ENCODE measurements at places on chromosomes 4 and X.
A peak's percentile ranks its signal among the peaks of the same experiment; 100 is the strongest.

GRCh38 chr4:107248571-107248970 is 212.5 kb upstream of the DKK2 start:
- DNase-seq = no peak

GRCh38 chr4:145829629-145830395 is 108.8 kb downstream of the ZNF827 start:
- no peak for DNase-seq

GRCh38 chr4:11720292-11720691 is 291.6 kb upstream of the HS3ST1 start:
- DNase-seq = no peak

- DNase-seq = no peak
Measured at GRCh38 chr4:143241892-143242291, 57.2 kb downstream of the USP38 start.

- DNase-seq = no peak
Measured at GRCh38 chr4:182648766-182649165, 268.4 kb downstream of the DCTD start.

DNA sequence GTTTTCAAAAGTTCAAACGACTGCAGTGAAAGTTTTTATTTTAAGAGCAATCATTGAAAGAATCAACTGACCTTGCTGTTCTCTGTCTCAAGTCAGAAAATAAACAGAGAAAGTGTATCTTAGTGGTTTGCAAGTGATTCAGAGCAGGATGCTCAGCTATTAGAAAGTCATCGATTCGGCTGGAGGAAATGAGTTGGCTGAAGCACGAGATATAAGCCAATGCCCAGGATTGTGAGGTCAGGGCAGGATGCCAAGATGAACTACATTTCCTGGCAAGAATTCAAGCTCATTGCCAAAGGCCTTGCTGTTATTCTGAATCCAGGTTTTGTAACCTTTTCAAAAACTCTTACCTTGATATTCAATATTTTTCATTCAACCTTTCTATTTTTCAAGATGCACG is 541.4 kb upstream of the BOD1L1 start:
- DNase-seq = no peak

DNA sequence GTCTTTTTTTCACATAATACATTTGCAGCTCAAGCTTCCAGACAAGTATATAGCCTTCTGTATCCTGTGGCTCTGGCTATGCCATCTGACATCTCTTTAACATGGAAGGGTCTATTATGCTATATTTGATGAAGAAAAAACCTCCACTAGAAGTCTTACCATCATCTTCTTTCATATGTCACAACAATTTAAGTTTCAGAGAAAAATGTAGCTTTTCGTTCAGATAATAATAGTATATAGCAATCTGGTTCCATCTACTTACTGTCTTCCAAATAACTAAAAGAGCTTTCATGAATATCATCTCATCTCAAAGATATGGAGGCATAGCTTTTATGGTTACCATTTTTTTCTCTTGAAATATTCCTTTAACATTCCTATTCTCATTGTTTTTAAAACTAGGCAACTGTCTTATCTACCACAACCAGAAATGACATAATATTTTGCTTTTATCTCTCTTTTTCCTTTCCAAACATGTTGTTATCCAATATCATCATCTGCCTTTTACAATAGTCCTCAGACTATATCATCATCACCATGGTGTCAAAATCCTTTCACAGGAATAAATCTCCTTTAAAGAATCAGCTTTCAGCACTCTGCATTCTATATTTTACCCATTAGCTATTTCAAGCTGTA is 1005.1 kb downstream of the PDHA2 start:
- DNase-seq = no peak

DNA sequence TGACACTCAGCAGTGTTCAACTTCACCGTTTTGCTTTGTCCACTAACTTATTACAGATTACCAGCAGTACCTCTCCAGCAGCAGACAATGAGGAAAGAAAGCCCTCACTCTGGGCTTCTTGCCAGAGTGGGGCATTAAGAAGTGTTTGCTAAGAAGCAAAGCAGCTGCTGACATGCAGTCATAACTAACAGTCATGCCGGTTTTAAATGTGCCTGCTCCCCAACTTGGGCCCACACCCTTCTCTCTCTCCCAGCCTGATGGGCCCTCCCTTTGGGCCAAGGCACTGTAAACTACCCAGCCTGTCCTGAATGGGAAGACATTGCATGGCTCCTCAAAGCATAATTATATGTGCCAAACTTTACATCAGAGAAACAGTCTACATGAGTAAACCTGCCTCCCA is 54.6 kb upstream of the HHIP start:
- no peak for DNase-seq

GRCh38 chr4:176920694-176921093 is 128.0 kb upstream of the VEGFC start:
- no peak for DNase-seq

DNA sequence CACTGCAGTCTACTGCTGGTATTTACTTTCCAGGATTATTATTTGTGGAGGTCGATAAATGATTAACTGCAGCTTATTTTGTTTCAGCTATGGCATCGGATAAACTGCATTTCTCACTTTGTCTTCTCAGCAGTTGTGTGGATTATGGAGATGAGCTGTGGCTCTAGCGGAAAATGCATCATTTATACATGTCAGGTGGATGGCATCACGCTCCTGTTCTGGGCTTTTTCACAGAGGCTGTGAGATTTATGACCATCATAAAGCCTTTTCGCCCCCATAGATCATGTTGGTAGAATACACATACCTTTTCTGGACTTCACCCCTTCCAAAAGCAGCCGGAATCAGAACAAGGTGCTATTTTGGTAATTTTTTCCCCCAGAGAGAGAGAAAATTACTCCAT is 118.8 kb upstream of the MAGEB18 start:
- DNase-seq = no peak

DNA sequence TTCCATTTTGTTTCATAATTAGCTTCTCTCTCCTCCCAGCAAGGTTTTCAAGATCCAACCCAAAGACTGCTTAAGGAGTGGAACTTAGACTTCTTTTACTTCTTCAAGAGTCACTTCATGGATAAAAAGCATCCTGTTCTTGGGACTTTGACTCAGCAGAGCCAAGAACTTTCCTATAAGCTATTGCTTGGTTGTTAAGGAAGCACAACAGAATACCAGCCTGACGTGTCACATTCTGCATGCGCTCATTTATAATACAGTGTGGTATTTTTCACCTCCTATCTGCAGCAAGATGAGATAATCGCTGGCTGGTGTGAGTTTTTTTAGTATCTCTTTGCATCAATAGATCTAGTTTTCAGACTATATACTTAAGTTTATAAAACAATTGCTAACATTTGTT is 152.1 kb downstream of the PALLD start:
- no peak for DNase-seq

DNA sequence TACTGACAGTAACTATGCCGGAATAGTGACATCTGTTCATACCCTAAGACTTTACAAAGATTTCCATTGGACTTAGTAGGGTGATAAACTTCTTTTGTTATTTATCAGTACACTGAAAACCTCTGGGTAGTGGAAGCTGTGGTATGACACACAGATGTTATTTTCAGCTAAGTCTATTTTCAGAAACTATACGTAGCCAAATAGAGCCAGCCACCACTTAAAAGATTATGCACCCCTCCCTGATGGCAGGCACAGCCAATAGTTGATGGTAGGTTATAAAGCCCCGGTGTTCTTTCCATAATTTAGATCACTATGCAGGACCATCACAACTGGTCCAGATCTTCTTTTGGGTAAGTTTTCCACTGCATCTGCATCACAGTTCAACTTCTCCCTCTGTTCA is 1603.2 kb upstream of the PABPC4L start:
- DNase-seq = no peak

GRCh38 chr4:143021384-143021783 is 163.3 kb upstream of the USP38 start:
- DNase-seq = no peak

- no peak for DNase-seq
Measured at GRCh38 chr4:13750594-13750993, 123.1 kb upstream of the BOD1L1 start.

- DNase-seq = peak; percentile 93
Measured at GRCh38 chr4:6709230-6710114, at the start of gene MRFAP1L1. Gene MRFAP1L1 (minus strand): TSS chr4:6709865. CDS start chr4:6709629, 236 bp downstream.

GRCh38 chr4:103425406-103425805 is 227.3 kb upstream of the CENPE start:
- no peak for DNase-seq

Data from stimulated activated CD8-positive, alpha-beta memory T cell treated with anti-CD3 and anti-CD28 coated beads, Interleukin-7, amount 100 ng/mL, for 4 hours (primary cell).